ENCODE measurements at places on chromosomes 3 and 15.
A peak's percentile ranks its signal among the peaks of the same experiment; 100 is the strongest.

DNA sequence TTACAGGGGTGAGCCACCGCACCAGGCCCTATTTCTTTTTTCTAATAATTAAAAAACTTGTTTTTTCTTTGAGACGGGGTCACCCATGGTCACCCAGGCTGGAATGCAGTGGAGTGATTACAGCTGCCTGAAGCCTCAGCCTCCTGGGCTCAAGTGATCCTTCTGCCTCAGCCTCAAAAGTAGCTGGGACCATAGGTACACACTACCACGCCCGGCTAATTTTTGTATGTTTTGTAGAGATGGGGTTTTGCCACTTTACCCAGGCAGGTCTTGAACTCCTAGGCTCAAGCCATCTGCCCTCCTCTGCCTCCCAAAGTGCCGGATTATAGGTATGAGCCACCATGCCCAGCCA is 858 bp upstream of the TKT start:
- no peak for DNase-seq

GRCh38 chr3:133461291-133461690 is 61.4 kb downstream of the BFSP2 start:
- no peak for DNase-seq

DNA sequence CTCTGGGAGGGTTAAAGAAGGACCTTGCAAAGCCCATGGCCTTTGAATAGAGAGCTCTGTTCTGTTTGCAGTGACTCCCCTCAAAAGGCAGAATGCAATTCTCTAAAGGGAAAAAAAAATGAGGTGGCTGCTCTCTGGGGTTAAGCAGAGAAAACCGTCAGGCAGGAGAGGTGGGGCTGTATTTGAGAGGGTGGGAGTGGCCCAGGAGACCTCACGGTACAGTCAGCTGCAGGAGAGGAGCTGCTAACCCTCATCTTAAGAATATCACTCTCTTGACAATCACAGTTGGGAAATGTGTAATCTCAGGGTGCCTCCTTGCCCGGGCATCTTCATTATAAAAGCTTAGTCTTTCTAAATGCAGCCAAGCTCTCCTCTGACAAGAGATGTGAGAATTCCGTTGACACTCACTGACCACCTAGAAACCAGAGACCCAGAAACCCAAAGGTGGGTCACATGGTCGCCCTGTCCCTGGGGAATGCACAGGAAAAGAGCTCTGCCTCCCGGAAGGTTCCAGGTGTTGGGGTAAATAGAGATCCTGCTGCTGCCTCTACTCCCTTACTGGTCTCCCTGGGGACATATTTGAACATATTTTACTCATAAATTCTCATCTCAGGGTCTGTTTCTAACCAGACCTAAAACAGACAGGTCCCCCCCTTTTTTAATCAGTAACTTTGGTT is 159.1 kb upstream of the CTDSPL start:
- DNase-seq, result no peak

- no peak for DNase-seq
Measured at GRCh38 chr3:16927485-16927884, 42.7 kb downstream of the PLCL2 start.

- DNase-seq, result no peak
Measured at GRCh38 chr3:64667887-64668581, 19.8 kb downstream of the ADAMTS9 start.

GRCh38 chr3:143236226-143236964 is 116.8 kb downstream of the CHST2 start:
- DNase-seq, result no peak

DNA sequence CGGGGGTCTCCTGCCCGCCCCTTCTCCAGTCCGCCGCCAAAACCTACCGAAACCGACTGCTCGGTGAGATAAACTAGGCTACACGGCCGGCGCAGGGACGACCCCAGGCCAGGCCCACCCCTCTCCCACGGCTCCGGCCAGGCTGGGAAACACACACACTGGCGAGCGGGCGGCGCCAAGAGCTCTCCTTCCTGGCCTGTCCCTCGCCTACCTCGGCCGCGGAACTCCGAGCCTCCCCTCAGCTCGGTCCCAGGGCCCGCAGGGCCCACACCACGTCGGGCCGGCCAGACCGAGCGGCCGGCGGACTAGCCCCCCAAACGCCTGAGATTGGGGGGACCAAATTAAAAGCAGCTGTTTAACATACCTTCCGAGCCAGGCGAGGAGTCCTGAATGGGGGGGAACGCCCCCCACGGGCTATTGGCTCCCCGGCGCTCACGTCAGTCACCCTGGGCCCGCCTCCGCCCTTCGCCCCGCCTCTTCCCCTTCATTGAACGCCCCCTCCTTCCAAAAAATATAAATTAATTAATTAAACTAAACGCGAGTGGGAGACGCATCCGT is 4.0 kb upstream of the SIN3A start:
- DNase-seq, result peak; percentile 16

GRCh38 chr3:186785495-186786018 is 2.2 kb downstream of the EIF4A2 start:
- DNase-seq, result no peak

DNA sequence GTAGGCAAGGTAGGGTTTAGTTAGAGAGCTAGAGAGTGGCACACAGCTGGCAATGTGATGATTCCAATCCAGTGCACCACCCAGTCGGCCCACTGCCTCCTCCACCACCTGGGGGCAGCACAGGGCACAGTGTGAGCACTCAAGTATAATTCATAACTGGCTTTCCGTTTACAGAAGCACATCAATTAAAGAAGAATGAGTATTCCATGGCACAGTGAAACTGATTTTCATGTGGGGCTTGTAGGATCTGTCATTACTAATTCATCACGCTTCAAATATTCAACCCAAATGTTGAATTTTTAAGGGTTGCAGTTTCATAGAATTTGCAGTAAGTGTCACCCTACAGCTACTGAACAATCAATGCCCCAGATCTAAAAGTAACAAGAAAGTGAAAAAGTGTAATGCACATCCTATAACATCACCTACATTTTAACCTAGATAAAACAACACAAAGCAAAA is 149.9 kb downstream of the IGSF11 start:
- DNase-seq, result peak; percentile 56

DNA sequence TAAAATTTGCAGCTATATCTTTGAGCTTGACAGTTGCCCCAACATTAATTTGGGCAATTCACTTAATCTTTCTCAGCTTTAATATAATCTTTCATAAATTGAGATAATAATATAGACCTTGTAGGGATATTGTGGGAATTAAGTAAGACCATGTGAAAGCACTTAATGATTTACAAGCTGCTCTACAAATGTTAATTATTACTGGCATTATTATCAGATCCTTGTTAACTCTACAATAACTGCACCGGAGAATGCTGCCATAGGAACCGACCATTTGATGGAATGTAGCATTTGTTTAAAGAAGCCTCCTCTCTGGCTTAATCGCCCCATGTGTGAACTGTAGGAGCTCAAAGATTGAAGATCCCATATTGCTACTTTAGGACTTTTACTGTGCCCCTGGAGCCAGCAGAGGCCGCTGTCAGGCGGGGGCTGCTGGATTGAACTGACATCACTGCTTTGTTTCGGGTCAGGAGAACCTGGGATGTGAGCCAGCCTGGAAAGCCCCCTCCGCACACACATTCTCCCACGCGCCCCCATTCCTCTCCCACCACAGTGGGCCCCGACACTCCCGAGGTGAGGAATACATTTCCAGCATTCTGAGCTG is 154.2 kb upstream of the TNIK start:
- no peak for DNase-seq

DNA sequence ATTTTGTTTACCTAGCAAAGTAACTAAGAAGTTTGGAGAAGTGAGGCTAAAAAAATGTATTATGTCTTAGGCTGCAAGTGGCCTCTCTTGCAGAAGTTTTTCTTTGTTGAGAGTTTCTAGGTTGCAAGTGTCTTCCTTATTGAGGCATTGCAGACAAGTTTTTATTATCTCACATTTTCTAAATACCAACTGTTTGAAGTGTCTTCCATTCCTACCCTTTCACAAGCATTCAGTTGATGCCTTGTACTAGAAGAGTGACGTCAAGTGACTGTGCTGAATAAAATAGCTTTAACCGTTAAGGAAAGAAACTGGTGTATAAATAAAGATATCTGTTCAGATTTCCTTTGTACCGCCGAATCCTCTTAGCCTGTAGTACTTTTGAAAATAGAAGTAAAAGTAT is 123.3 kb downstream of the ALCAM start:
- DNase-seq, result no peak

DNA sequence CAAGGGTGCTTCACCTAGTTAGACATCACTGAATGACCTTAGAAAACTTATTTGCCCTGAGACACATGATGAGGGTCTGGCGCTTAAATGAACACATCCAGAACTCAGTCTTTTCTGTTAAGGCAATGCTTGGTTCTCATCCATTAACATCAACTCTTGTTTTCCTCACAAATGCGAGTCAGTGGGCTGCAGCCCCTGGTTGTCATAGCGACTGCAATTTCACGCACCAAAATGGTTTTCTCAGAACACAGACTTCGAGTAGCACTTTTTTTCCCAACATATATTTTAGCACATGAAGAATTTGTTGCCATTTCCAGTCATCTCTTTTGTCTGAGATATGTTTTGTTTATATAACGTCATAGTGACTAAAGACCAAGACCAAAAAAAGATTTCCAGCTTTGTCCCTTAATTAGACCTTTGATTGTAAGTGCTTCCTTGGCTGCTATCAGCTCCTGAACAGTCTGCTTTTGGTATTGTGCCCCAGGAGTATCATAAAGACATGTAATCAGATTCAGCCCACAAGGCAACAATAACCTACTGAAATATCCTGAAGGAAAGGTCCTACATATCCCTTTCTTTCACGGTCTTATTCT is 68.5 kb downstream of the GPR176 start:
- DNase-seq, result no peak

- DNase-seq, result no peak
Measured at GRCh38 chr3:2577571-2577970, 478.9 kb downstream of the CNTN4 start.

DNA sequence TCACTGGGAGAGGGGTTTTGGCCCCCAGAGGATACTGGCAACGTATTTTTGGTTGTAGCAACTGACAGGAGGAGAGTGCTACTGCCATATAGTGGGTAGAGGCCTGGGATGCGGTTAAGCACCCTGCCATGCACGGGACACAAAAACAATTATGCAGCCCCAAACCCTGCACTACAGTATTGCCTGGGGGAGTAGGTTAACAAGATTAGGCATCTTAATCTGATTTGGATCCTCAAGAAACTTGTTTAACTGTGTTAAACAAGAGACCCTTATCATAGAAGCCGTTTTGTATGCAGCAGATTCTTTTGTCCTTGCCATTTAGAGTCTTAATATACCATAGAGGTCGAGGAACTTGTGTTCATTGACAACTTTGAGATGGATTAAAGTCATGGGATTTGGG is 3.4 kb downstream of the PHLDB2 start:
- no peak for DNase-seq

DNA sequence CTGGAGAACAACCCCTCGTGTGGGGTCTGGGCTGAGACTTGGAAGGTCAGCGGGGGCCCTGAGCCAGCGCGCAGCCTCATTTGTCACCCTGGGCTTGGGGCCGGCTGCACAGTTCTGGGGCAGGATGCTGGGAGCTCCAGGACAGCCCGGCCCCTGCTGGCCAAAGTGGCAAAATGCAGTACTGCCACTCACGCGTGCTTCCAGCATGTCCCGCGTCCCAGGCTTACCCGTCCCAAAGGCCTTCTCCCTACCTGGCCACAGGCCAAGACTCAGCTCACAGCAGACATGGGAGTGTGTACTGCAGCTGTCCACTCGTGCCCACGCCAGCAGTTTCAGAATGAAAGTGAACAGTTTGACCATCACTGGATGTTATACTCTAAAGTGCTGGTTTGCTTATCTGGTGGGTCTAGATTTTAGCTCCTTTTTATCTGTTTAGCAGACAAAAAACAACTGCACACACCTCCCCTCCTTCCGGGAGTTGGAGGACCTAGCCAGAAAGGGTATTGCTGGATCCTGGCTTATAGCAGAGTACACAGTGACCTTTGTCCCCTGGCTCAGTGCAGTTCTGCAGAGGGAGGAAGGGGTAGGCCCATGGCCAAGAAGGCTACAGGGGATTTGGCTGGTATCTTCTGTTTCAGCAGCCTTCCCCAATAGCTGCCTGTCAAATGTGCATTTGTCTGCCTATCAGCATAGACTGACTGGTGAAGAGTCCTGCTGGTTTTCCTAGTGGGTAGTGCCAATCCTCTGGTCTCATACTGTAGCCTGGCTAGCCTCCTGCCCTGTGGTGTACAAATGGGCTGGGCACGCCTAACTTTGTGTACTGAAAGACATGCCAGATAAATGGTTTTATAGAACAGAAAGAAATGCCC is 23.2 kb upstream of the IP6K2 start:
- DNase-seq, result no peak

- no peak for DNase-seq
Measured at GRCh38 chr3:109687626-109688025, 350.3 kb upstream of the DPPA4 start.

- DNase-seq, result no peak
Measured at GRCh38 chr15:99201408-99202175, 47.8 kb downstream of the TTC23 start.

DNA sequence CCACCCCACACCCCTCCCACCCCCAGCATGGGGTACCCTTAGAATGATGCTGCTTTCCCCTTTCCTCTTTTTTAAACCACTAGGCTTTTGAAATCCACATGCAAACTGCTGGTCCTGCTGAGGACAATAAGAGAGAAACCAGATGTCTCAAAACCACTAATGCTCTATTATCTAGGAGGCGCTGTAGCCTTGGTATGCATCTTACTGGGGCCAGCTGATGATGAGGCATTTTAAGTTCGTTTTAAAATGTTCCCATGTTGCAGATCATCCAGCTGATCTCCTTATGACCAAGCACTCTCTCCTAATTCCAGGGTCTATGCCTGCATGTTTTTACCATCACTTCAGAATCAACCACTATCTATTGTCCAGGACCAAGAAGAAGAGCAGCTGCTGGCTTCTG is 1.3 kb downstream of the NME9 start:
- no peak for DNase-seq

DNA sequence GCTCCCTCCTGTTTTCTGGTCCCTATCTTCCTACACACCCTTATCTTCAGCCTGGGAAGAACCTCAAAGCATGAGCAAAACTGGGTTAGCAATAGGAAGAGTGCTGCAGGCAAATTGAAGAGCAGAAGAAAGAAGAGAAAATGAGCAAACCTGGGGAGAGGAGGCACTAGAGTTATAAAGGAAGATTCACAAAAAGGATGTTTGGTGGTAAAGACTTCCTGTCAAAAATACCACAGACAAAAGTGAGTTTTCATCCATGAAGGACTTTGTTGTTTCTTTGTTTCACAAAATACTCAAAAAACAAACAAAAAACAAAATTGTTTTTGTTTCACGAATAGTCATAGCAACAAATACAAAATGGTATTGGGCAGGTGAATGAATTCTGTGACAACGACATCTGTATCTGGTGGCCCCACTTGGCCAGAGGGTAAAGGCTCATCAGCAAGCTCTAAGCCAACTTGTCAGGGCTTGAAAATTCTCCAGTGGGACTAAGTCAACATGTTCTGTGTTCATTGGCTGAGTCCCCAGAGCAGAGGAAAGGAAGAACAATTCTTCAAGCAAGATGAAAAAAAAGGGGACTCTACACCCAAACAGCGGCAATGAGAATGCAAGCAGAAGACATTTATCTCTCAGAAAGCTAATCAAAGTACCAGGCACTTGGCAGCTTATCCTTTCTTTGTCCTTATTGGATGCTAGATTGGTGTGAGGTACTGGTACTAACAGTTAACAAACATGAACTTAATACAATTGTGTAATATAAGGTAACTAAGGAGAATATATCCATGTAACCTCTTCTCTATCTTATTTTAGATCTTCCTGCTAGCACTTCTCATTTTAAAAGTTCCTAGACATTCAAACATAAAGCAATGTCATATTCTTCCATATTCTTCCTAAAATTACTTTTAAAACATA is 9.7 kb downstream of the ATP8B4 start:
- no peak for DNase-seq

- no peak for DNase-seq
Measured at GRCh38 chr15:96969732-96970710, 639.5 kb downstream of the NR2F2 start.
